Suppressor macrophage (primary cell): ENCODE measurements at places on chromosomes 11 and 22.

DNA sequence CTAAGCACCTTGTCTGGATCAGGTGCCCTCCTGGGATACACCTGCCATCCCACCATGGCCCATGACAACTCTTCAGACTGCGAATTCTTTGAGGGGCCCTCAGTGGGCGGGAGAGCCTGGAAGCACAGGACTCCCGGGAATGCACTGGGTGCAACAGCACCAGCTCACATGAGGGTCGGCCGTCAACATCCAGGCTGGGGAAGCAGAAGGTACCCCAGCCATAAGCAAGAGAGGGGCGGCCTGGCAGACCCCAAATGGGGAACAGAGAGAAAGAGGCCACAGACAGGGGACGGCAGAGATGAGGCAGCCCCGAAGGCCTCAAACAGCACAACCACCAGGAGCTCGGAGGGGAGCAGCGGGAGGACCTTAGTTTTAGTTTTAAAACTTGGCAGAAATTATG is 94.4 kb downstream of the PHF21B start:
- no peak for DNase-seq

- DNase-seq: no peak
These were observed 443 bp upstream of the ST14 start for GRCh38 chr11:130159139-130159538.

DNA sequence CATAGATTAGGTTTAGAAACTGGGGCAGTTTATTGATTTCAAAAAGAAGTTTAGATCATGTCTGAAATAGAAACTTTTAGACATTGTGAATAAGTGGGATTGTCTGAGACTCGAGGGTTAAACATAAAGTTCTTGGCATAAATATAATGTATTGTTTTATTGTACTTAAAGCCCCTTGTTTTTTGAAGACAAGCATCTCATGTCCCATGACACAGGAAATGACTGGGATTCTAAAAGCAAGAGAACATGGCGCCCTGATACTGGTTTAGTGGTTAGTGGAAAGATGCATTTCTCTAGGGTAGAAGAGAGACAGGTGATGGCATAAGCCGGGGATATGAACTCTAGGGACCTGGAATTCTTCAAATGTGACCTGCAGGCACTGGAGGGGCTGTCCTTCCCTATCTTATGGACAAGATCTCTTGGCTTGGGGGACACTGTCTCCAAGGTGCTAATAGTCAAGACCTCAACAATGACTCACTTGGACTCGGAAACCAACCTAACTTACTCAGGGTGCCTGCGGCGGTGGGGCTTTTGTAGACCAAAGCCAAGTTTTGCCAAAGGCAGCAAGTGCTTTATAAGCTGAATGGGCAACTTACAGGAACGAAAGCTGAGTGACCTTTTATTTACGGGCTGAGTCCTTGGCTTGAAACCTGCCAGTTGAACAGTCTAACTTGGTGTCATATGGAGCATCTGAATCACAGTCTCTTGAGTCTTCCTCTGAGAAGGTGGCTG is 48.2 kb downstream of the UBASH3B start:
- DNase-seq: no peak

- DNase-seq: no peak
These were observed 54.3 kb downstream of the CTNND1 start for GRCh38 chr11:57815877-57816276.

- DNase-seq: no peak
These were observed 48.5 kb downstream of the MICAL2 start for GRCh38 chr11:12158909-12159308.

DNA sequence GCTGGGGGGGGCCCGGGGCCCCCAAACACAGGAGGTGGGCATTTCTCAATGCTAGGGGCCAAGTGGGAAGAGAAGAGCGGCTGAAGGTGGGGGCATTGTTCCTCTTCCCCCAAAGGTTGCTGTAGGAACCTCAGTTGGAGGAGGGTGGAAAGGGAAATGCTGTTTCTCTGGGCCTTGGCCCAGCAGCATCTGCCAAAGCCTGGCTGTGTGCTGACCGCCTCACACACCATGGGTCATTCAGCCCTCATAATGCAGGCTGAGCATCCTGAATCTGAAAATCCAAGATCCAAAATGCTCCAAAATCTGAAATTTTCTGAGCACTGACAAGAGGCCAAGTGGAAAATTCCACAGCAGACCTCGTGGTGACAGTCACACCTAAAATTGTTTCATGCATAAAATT is 49.0 kb upstream of the BID start:
- no peak for DNase-seq

- DNase-seq: no peak
These were observed 130.8 kb upstream of the SPON1 start for GRCh38 chr11:13831696-13832095.

DNA sequence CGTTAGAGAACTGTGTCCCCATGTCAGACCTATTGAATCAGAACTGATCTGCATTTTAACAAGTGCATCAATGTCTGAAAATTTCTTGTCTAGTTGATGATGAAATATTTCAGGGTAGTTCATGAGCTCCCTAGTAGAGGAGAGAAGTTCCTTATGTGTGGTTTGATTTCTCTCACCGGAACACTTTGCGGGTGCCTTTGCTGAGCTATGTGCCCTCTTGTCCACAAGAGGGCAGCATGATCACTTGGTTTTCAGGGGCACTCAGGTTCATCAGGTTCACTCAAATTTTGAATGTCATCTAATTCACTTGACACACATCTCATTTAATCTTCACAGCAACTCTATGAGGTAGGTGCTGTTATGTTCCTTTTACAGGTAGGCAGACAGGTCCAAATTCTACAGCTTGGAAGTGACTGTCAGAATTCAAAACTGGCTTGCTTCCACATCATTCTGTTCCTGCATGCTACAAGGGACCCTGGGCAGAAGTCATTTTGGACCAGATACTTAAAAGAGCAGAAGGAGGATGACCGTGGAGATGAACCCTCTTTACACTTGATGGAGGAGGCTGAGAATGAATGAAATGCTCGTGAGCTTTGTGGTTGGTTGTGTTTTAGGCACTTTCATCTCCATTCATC is 55.6 kb downstream of the P4HA3 start:
- DNase-seq: peak; percentile 77

DNA sequence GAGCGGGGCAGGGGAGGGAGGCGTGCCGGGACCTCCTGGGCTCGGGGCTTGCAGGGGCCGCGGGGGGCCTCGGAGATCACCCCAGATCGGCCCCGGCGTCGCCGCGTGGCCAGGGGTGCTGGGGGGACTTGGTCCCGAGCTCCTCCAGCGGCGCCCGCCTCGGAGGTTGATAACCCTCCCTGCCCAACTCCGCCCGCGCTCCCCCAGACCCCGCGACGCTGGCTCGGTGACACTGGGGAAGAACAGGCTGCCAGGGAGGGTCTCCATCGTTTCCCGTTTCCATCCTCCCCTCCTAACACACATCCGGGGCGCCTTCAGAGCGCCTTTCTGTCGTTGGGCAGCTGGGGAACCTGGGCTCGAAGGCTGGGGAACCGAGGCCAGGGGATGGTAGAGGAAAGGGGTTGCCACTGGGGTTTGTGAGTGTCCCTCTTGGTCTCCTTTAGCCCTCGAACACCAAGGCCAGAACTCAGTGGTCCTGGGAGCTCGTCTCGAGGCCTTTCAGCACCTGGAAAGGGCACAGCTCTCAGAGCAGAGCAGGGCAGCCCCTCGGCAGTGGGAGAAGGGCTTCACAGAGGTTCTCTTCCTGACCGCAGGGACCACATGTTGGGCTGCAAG is 431 bp downstream of the SLC37A2 start:
- DNase-seq: peak; percentile 55
